Cortex of kidney (tissue), 1 donor: ENCODE measurements at places on chromosomes 12 and 14.

GRCh38 chr14:84036840-84037239 lies 1493.1 kb upstream of the FLRT2 start:
- no peak for DNase-seq

DNA sequence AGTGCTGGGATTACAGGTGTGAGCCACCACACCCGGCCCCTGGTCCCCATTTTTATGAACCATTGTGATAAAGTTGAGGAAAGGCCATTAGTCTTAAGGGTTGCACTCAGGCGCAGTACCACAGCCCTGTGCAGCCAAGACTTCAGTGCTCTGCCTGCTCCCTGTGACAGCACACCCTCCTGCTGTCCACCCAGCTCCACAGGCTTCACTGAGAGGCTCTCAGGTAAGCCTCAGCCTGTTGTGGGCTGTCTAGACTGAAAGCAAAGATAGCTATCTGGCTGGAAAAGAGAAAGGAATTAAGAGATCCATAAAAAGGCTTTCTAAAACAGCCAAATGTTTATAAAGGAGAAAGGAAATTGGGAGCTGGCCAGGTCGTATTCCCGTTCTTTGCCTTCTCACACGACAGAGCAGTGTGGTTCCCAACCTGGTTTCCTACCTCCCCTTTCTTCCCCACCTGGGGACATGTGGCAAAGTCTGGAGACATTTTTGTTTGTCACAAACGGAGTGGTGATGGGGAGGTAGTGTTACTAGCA lies 19.1 kb upstream of the DNM1L start:
- no peak for DNase-seq

DNA sequence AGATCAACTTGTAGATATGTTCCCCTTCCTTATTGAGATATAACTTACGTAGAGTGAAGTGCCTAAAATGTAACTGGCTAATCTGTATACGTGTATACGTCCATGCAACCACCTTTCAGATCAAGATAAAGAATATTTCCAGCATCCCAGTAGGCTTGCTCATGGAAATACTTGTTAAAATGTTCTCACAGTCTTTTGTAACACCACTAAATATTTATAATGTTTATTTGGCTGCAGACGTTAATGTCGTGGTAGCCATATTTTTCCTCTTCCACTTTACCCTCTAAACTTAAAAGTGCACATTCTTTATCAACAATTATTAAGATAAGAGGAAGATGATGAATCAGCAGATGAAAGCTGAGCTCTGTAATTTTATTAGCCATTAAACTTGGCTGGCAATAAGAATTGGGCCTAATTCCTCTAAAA lies 447.4 kb downstream of the AEBP2 start:
- DNase-seq = no peak

DNA sequence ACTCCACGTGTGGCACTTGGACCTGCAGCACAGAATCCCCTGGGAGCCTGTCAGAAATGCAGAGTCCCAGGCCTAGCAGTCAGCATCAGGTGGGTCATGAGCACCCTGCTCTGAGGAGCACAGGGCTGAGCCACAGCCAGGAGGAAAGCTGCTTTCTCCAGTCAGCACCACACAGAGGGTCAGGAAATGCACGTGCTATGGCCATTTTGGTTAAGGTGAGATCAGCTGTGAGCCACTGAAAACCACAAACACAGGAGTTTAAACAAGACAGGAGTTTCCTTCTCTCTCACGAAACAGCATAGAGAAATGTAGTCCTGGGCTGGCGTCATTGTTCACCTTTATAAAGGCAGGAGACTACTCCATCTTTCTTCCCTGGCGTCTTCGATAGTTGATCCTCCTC lies 204.5 kb upstream of the SFSWAP start:
- no peak for DNase-seq

DNA sequence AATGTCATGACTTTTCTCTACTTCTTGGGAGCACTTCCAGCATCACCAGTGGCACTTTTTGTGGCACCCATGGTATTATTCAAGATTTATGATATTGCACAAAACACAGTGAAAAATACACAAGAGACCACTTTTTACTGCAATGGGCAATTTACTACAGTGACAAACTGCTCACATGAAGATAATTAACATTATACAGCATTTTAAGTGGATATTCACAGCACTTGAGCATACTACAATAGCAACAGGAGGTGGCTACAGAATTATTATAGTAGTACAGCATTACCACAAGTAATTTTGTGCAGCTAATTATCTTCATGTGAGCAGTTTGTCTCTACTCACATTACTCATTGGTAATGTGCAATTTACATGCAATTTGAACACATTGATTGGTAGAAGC lies 18.3 kb downstream of the IL26 start:
- no peak for DNase-seq

DNA sequence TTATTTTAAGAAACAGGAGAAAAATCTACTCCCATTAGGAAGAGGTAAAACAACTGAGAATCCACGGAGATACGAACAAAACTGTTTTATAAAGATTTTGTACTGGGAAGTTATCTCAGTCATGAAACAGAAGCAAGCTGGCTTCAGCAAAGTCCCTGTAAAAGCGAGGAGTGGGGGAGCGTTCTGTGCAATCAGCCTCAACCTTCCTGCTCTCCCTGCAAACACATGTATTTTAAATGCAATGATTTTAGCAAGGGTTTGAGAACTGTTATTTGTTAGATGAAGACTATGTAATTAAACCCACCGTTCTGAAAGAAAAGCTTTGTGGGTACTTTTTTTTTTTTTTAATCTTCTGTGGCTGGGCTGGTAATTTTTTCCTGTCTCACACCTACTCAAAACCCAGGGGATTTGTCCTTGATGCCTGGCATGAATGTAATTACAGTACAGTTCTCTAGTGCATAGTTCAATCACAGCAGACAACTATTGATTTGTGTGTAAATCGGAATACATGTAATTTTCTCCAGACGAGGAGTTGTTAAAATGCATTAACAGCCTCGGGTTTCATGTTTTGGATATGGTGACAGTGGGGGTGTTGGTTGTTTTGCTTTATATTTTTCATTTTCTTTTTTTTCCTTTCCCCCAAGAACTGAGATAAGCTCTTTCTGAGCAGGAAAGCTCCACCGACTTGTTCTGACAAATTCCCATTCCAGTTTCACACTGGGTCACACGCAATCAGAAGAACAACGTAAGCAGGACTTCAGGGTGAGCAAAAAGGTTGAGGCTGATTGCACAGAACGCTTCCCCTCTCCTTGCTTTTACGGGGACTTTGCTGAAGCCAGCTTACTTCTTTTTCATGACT lies 153.6 kb downstream of the PHLDA1 start:
- no peak for DNase-seq

DNA sequence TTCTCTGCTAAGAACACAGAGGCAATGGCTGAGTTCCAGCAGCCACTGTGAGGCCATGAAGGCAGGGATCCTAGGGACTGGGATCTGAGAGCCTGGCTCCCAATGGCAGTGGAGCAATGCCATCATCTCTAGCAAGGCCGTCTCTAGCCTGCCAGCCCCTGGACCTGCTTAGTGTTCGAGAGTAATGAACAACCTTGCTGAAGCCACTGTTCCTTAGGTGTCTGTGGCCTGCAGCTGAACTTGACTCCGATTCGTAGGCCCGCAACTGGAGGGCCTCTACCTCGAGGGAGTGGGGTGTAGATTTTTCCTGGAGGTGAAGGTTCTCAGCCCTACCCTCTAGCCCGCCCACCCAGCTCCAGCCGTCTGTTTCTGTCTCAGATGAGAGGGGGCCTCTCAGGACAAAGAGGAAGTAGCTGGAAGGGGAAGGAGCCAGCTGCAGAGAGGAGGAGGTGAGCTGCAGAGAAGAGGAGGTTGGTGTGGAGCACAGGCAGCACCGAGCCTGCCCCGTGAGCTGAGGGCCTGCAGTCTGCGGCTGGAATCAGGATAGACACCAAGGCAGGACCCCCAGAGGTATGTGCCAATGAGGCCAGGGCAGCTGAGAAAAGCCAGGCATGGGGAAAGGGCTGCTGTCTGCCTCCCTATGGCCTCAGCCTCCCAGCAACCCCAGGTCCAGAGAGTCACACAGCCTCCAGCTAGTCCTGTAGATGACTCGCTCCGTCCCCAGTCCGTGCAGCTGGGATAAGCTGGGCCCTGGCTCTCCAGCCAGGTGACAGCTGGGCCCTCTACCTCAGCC lies at the start of gene PLD4:
Gene PLD4 (plus strand): TSS at position 459 of the 793 bp plus-strand sequence. CDS start 2,262 bp downstream, outside the sequence.
- DNase-seq = no peak

DNA sequence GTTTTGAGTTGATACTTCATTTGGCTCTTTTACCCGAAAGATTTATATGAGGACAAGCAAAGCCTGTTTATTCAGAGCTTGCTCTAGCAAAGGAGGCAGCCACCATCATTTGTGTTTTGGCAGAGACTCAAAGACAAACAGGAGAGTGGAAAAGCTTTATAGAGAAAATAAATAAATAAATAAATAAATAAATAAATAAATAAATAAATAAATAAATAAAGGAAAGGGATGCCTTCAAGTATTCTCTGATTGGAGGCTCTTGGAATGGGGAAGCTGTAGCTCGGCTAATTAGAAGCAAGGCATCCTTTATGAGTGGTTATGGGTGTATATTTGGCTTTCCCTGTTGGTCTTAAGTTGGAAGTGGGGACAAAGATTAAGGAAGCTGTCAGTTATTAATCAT lies 229.8 kb downstream of the RASSF9 start:
- DNase-seq = no peak

GRCh38 chr14:97976861-97977260 lies 1179.7 kb downstream of the VRK1 start:
- DNase-seq = no peak

DNA sequence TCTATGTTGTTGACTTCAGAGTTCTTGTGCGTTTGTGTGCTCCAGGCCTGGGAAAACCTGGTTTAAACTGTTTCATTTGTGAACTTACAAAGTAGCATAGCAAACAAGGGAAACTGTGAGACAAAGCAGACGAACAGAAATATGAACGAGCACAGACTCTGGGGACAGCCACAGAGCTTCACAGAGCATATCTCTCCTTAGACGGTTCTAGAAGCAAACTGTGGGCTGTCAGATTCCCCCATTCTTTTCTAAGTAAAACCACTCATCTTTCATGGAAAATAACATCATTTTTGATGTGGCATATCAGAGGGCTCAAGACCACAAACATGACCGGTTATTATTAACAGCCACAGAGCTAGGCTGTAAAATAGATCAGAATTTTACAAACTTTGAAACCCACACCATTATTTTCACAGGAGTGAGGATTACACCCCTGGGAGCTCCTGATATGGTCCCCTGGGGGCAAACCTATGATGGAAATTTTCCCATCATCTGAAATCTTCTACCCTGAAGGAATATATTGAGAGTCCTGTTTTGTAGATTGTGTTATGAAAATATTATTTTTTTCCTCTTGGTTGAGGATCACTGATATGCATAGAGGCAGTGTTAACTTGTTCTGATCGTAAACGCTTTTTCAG lies 102.0 kb downstream of the ADGRD1 start:
- no peak for DNase-seq

DNA sequence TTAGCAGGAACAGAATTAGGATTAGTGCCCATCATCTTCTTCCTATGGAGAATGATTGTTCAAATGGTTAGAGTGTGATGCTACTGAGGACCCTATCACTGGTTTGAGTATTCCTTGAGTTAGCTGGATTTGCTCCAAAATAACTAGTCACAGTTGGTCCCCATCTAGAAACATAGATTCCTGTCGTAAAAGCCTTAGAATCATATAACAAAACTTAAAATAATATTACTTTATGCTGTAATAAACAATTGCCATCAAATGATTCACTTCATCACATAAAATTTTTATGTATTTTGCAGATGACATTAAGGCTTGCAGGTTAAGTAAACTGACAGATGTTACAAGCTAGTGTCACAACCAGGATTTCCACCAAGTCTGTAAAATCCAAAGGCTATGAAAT lies 209.8 kb downstream of the CCER1 start:
- DNase-seq = no peak

- DNase-seq = no peak
These were observed 4.9 kb downstream of the BMP4 start for GRCh38 chr14:53951627-53952303.

GRCh38 chr12:132243596-132244310 lies 85.6 kb downstream of the GALNT9 start:
- DNase-seq = no peak

DNA sequence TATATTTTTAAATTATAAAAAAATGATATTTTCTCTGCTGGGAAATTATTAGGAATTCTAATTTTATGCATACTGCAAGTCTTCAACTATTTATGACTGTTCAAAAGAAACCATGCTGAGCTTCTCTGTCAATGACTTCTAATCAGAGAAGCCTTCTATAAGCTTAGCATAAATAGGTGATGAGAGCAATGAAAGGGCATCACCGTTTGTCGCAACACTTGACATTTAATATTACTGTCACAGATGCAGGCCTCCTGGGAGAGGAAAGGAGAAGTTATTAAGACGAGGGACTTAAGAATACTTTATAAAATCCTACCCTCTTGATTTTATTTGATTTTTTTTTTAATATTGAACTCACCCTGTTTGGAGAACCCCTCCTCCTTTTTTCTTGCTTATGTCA lies 69.8 kb downstream of the CAPZA3 start:
- DNase-seq = no peak

DNA sequence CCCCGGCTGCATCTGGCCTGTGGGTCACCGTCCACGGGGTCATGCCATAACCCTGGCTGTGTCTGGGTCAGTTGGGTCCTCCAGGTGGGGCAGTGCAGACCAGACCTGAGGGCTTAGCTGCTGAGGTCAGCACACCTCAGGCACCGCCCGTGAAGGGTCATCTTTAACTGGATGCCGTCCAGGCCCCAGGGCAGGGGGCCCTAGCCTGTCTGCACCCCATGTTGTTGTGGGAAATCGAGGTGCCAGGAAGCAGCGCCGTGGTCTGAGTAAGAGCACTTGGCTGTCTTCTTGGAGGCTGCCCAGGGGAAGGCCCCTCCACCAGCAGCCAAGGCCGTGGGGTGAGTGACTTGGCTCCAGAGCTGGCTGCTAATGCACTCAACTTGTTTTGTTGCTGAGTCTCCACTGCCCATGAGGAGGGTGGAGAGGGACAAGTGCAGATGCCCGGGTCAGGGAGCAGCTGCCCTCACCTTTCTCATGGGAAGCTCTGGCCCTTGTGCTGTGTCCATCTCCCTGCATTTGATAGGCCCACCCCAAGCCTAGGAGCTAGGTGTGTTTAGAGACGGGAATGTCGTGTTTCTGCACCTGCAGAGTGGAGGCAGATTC lies 317.2 kb downstream of the TMEM121 start:
- no peak for DNase-seq
